ENCODE measurements at places on chromosomes 2 and 18. TPM values are rescaled to one million over a fixed set of nuclear protein-coding genes. Genes with fewer than 3 reads are reported as not detected.

The VIT gene
- total RNA-seq: 0.46 TPM

DNA sequence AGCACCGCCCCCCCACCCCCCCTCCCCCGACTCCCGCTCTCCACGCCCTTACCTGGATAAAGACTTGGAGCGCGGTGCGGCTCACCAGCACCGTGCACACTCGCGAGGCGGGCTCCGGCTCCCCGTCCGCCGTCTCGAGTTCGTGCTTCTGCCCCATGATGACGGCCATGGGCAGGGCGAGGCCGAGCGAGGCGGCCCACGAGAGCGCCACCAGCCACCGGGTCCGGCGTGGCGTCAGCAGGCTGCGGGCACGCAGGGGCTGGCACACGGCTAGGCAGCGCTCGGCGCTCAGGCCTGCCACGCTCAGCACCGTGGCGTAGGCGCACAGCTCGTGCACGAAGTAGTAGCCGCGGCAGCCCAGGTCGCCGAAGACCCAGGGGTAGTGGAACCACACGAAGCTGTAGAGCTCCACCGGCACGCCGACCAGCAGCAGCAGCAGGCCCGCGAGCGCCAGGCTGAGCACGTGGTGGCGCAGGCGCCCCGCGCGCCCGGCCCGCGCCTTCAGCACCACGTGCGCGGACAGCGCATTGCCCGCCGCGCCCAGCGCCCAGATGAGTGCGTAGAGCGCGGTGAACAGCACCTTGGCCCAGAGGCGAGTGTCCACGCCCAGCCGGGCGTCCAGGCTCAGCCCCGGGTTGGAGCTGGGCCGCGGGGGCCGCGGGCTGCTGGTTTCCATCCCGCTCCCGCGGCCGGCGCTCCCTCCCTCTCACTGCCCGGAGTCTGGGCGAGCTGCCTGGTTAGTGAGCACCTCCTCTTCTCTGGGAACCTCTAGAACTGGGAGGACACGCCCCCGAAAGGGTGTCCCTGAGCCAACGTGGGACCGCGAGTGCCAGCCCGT lies at the start of gene NTSR2:
Gene NTSR2 (minus strand): TSS at position 742 of the 838 bp plus-strand sequence. CDS start 66 bp downstream, at position 676.
- DNase-seq: no peak

DNA sequence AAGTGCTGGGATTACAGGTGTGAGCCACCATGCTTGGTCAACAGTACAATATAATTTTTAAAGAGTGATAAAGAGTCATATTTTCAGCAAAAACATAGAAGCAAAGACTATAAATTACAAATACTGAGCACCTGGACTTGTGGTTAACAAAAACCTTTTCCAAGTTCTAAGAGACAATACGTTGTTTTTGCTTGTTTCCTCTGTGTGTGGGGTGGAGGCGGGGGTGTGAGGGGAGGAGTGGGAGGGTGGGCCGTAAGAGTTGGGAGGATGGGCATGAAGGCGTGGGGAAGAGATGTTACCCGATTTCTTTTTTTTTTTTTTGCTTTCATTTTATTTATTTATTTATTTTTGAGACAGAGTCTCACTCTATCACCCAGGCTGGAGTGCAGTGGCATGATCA lies 78.0 kb upstream of the WIPF1 start:
- DNase-seq: no peak

GRCh38 chr2:175855794-175856453 lies 146.1 kb downstream of the LNPK start:
- DNase-seq: no peak

DNA sequence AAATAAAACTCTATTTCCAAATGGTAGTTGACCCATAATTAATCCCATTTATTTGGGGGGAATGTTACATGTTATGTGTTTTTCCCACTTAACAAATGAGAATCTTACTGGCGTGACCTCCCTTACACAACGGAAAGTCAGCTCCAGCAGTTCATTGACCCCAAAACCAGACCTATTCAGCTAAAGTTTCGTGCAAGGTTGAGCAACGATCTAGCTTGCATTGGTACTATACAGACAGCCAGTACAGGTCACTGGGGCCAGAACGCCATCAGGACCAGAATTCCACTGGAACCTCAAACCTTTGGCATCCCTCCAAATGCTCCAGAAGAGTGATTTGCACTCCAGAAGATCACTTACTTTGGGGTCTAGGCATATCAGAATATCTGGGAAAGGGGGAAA lies 6.8 kb upstream of the CTAGE1 start:
- no peak for DNase-seq

GRCh38 chr2:136582628-136583205 lies 182.6 kb upstream of the THSD7B start:
- DNase-seq: no peak

GRCh38 chr2:177281400-177282180 lies 17.1 kb upstream of the NFE2L2 start:
- DNase-seq: no peak

- DNase-seq: no peak
Observed at GRCh38 chr2:120094795-120095194, 81.9 kb downstream of the EPB41L5 start.

The PRKCE gene
- 23.1 TPM for total RNA-seq

The PLCD4 gene
- 1.6 TPM for total RNA-seq

DNA sequence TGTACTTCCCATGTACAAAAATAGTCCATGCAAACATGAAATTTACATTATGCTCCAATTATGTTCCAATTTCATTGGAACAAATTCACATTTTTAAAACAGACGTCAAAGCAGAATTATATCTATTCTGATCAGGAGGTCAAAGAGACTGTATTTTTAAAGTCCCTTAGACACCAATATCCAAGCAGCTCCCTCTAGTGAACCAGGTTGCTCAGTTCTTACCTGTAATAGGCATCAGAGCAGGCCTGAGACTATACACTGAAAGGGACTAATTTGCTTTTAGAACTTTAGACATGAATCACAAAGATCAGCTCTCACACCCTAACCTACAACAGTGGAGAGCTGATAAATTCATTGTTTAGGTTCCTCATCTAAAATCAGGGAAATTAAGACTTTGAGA lies 273.9 kb downstream of the MBD2 start:
- no peak for DNase-seq

GRCh38 chr2:202577250-202578183 lies 57.3 kb upstream of the FAM117B start:
- no peak for DNase-seq

- DNase-seq: no peak
Observed at GRCh38 chr2:63544017-63544627, 44.2 kb downstream of the WDPCP start.

GRCh38 chr18:30527226-30527625 lies 515.3 kb downstream of the DSC3 start:
- DNase-seq: no peak

DNA sequence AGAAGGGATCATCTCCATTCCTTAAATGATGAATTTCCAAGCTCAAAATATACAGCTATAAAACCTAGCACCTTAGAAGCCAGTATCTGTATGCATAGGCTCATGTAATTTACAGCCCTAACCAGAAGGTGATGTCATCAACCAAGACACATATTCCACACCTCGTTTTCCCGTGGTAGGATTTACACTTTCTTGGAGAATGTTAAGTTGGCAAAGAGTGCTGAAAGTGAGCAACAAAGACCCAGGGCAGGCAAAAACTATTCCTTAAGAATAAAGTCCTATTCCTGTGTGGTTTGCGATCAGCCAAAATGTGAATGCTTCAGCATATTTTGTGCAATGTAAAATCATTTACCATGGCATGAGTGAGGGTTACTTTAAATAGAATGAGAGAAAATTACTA lies 247.1 kb downstream of the OSR1 start:
- no peak for DNase-seq

The ADAM23 gene
- 15.3 TPM for total RNA-seq

DNA sequence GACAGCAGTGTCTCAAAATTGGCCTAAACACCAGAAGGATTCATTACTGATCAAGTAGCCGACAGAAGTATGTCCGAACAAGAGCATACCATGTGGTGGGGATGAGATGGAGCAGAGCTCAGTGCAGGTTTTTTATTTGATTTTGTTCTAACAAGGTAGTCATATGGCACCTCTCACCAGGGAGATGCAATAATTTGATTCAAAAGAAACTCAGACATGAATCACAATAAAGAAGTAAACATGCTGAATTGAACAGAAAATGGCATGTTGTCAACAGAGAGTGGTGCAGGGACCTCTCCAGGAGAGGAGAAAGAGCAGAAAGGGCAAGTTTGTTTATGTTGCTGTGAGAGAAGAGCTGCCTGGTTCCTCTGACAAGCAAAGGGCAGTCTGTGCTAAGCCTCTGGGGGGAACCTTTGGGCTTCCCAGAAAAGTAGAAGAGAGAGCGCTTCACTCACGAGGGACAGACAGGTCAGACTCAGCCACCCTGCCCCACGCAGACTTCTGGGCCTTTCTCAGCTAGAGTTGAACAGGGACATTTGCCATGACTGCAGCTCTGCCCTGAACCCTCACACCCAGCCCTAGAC lies 351.3 kb upstream of the RAB12 start:
- no peak for DNase-seq

- DNase-seq: no peak
Observed at GRCh38 chr2:204180649-204181048, 244.1 kb downstream of the ICOS start.

DNA sequence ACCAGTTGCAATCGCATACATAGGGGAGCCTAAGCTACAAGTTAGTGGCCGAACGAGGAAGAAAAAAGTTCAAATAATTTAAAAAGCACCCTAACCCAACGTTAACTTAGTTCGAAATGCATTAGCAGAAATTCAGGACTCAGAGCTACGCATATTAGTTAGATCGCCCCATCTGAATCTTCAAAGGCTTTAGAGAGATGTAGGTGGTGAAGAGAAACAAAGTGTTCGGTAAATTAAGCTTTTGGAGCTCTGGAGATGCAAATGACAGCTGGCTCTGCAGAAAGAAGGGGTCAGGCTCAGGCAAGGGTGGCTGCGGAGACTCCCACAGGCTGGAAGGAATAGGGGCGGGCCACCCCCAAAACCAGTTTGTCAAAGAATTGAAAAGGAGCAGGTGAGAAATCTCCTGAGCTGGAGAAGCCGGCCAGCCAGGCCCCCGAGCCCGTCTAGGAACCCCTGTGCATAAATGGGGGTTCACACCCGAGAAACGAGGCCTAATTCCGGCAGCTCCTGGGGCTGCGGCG lies 621 bp downstream of the TXNL1 start:
- DNase-seq: no peak

The KCNS3 gene
- 2.6 TPM for total RNA-seq

The SPATA3 gene
- total RNA-seq: not detected

DNA sequence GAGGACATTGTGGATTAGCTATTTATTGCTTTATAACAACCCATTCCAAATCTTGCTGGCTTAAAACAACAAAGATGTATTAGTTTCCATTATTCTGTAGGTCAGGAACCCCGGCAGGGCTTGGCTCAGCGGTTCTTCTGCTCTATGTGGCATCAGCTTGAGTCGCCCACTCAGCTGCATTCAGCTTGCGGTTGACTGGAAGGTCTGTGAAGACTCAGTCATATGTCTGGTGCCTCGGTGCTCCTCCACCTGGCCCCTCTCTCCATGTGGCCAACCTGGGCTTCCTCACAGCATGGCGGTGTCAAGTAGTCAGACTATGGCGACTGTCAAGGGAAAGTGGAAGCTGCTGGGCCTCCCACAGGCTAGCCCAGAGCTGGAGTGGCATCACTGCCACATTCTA lies 48.6 kb downstream of the EMILIN2 start:
- DNase-seq: no peak

- no peak for DNase-seq
Observed at GRCh38 chr2:117771969-117772630, 42.4 kb upstream of the DDX18 start.

GRCh38 chr2:58378152-58378551 lies 137.0 kb upstream of the FANCL start:
- no peak for DNase-seq

DNA sequence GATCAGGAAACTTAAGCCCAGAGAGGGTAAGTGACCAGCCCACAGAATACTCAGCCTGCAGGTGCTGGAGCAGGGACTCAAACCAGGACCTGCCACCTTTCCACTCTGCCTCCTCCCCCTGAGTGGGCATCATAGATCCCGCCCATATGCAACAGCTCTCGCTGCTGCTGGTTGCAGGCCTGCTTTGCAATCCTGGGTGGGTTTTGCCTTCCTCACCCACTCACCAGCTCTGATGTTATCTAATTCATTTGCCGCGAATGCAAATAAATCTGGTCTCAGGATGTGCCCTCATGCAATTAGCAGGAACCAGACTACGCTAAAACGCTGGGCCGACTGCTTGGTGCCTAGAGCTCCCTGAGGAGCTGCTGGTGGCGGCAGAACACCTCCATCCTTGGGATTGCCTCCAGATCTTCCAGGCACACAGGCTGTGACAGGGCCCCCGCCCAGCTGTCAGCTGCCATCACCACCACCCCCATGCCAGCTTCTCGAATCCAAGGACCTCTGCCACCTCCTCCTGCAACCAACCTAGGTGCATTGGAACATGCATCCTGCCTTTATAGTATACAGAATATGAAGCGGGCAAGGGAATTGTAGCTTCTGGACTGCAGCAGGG lies 28.8 kb downstream of the CNGA3 start:
- no peak for DNase-seq

- DNase-seq: no peak
Observed at GRCh38 chr2:111923276-111923804, 24.9 kb downstream of the MERTK start.

DNA sequence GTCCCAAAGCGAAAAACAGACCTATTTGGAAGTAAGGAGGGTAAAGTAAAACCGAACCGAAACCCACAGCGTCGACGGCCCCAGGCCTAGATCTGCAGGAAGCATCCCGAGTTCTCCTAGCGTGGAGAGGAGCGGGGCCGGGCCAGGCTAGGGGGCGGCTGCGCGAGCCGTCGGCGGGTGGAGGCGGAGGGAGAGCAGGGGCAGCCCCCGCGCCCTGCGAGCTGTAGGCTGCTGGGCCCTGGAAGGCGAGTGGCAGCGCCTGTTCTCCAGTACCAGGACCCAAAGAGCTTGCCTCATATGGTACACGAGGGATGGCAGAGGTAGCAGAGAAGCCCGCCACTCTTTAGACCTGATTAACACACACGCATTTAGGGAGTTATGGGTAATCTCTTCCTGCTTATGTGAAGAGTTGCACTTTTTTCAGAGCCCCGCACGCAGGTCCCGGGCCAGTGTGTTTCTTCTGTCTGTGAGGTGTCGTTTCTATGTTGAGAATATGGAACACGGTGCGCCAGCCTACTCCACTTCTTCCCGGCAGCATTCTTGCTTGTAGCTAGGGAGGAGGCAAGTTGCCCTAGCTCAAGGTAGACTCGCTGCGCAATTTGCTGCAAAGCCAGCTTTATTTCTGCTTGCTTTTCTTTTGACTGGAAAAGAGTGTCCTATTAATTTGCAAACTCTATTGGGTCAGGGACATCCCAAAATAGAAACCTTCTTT lies 71.1 kb downstream of the ARHGEF33 start:
- DNase-seq: no peak

GRCh38 chr2:70089220-70089982 lies 2.1 kb downstream of the PCBP1 start:
- DNase-seq: no peak

DNA sequence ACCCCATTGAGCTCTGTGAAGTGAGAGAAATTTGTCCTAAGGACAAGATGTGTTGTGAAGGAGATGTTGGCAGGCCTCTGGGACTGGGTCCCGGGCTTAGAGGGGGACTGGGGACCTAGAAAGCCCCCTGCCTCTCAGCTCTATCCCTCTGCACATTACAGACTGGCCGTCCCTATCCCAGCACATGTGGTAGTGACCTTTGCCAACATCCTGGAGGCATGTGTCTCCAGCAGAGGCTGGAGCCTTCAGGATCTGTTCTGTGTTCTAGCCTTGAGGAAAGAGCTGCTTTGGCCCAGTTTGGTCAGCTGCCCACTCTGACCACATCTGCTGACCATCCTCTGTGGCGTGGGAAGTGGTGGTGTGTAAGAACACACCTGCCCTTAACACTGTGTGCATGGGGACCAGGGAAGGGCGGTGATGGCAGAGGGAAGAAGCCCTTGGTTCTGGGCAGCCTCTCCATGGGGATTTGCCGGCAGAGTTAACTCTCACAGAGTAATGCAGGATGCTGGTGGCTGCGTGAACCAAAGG lies 33.4 kb downstream of the NCK2 start:
- DNase-seq: no peak

The G6PC2 gene
- total RNA-seq: not detected

Data from pulmonary artery endothelial cell (primary cell).